ENCODE measurements at places on chromosomes 16 and 17.

- DNase-seq, result no peak
Observed at GRCh38 chr17:77677211-77677610, 281.3 kb upstream of the TNRC6C start.

GRCh38 chr17:75130632-75131277 is 787 bp downstream of the NT5C start:
- peak; percentile 58 for DNase-seq

DNA sequence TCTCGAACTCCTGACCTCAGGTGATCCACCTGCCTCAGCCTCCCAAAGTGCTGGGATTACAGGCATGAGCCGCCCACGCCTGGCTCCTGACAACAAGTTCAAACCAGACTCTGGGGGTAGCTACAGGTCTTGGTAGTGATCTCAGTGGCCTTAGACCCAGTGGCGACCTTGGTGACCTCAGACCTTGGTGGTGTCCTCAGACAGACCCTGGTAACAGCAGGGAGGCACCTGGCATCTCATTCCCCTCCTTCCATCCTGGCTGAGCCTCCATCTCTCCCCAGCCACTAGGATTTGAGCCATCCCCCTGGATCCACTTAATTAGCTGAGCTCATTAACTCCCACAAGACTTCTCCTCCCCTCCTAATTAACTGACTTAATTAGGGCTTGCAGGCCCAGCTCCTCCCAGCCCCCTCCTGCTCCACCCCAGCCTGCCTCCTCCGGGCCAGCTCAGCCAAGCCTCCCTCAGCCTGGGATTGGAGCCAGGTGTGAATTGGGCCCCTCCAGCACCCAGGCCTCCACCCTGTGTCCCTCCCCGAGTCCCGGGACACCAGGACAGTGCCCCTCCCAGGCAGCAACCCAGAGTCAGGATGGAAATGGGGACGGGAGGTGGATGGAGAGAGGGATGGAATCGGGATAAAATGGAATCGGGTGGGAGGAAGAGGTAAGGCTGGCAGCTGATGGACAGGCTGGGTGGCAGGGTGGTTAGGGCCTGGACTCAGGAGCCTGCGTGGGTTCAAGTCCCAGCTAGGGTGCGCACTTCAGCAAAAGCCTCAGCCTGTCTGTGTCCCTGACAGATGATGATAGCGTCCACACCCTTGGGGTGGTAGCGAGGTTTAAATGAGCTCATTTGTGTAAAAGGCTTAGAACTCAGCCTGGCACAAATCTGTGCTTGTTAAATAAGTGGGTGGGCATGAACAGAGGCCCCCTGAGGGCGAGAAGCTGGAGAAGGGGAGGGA is 11.2 kb upstream of the SBK1 start:
- no peak for DNase-seq

DNA sequence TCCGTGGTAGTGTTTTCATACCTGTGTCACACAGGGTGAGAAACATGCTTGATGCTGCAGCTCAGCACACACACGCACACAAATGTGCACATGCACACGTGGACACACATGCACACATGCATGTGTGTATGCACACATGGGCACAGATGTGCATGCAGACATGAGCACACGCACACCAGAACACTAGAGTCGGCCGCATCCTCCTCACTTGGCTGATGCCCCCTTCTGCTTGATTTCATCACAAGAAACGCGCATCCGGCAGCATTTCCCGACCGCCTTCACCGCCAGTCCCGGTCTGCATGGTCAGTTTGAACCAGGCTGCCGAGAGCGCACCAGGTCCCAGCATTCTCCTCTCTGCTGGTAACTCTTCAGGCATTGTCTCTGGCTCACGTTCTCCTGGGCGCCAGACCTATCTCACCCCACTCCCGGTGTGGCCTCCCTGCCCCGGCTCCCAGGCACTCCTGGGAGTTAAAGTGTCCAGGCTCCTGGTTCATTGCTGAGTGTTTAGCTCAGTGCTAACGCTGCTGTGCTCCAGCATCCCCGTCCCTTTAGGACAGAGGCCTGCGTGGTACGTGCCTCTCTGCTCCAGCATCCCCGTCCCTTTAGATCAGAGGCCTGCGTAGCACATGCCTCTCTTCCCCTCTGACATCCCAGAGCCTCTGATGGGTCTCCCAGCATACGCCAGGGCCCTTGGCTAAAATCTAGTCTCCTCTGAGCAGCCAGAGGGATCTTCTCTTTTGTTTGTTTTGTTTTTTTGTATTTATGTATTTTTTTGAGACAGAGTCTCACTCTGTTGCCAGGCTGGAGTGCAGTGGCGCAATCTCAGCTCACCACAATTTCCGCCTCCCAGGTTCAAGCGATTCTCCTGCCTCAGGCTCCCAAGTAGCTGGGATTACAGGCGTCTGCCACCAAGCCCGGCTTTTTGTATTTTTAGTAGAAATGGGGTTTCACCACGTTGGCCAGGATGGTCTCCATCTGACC is 16.0 kb downstream of the BAIAP2 start:
- no peak for DNase-seq

DNA sequence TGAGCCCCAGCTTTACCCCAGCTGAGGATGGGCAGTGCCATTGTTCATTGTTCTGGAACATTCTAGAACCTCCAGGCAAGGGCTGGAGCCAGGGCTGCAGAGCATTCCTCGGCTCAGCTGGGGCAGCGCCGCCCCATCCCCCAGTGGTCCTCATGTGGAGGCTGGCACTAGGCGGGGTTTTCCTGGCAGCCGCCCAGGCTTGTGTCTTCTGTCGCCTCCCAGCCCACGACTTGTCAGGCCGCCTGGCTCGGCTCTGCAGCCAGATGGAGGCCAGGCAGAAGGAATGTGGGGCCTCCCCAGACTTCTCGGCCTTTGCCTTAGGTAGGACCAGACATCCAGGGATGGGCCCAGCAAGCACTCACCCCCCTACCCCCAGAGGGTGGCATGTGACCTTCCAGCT is at the start of gene TMEM95:
TSS of gene TMEM95 (plus strand) at position 104 of the 400 bp plus-strand sequence. CDS start at position 153, 49 bp downstream.
- no peak for DNase-seq

- DNase-seq, result no peak
Observed at GRCh38 chr17:61966191-61966590, 38.4 kb upstream of the INTS2 start.

- peak; percentile 83 for DNase-seq
Observed at GRCh38 chr16:30948667-30949649, at the start of gene ORAI3. Gene ORAI3, plus strand, starts transcription at chr16:30949068. Its CDS starts 222 bp downstream, at chr16:30949290.

- no peak for DNase-seq
Observed at GRCh38 chr16:21943571-21943970, 9.6 kb upstream of the UQCRC2 start.

DNA sequence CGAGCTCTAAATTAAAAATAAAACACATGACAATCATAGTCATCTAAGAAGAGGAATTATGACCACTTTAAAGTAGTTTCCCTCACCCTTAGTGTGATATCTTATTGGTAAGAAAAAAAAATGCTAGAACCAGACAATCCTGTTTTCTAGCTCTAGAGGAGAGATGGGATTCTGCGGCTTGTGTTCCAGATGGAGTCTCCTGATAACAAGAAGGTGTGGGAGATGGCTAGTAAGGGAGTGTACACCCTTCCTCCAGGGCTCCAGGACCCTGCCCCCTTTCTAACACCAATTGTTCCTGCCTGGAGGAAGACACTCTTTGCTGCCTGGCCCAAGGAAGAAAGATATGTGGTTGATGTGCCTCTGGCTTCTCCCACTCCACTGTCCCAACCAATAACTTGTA is 68.8 kb upstream of the FBXO47 start:
- no peak for DNase-seq

DNA sequence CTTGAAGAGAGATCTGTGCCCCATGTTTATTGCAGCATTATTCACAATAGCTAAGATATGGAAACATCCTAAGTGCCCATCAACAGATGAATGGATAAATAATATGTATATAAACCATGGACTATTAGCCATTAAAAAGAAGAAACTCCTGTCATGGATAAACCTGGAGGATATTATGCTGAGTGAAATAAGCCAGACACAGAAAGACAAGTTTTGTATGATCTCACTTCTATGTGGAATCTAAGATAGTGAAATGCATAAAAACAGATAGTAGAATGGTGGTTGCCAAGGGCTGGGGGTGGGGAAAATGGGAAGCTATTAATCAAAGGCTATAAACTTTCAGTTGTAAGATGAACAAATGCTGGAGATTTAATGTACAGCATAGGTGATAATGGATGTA is 19.9 kb upstream of the HEATR6 start:
- no peak for DNase-seq

All from suppressor macrophage treated with lipopolysaccharide for 4 hours (primary cell).